Umbilical cord (tissue), 2 donors: ENCODE measurements at places on chromosomes 2 and 18. TPM values are rescaled to one million over a fixed set of nuclear protein-coding genes. Genes with fewer than 3 reads are reported as not detected.

The ABCG8 gene
- 0.96 TPM for total RNA-seq

The HOXD9 gene
- total RNA-seq, result 1.9 TPM

The SLC16A14 gene
- 1.7 TPM for total RNA-seq

The NTSR2 gene
- not detected for total RNA-seq

The SPAST gene
- total RNA-seq, result 40.2 TPM

The MORN2 gene
- total RNA-seq, result 17.3 TPM

The PIEZO2 gene
- 37.3 TPM for total RNA-seq

The CREG2 gene
- 3.6 TPM for total RNA-seq

The CNTNAP5 gene
- total RNA-seq, result 2.6 TPM
